Inflammatory macrophage treated with lipopolysaccharide for 4 hours (primary cell): ENCODE measurements at places on chromosomes 2 and 18.
A peak's percentile ranks its signal among the peaks of the same experiment; 100 is the strongest.

DNA sequence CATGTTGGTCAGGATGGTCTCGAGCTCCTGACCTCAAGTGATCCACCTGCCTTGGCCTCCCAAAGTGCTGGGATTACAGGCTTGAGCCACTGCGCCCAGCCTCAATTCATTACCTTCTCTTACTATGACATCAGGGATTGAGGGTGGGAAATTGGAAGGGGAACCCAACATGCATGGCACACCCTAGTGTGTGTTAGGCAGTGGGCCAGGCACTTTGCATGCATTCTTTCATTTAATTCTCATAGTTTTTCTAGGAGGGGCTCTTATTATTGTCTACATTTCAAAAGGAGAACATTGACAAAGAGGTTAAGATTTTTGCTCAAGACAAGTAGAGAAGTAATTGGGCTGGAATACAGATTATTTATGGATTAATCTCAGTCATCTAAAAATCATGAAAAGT lies 10.9 kb upstream of the DNAJB2 start:
- no peak for DNase-seq

GRCh38 chr2:166239548-166239947 lies 111.7 kb upstream of the SCN1A start:
- DNase-seq, result no peak

- DNase-seq, result peak; percentile 63
Measured at GRCh38 chr2:233867993-233868532, at the start of gene MSL3B. Gene MSL3B (minus strand): TSS chr2:233868386.

GRCh38 chr18:3910512-3910911 lies 460.5 kb downstream of the TGIF1 start:
- DNase-seq, result no peak

DNA sequence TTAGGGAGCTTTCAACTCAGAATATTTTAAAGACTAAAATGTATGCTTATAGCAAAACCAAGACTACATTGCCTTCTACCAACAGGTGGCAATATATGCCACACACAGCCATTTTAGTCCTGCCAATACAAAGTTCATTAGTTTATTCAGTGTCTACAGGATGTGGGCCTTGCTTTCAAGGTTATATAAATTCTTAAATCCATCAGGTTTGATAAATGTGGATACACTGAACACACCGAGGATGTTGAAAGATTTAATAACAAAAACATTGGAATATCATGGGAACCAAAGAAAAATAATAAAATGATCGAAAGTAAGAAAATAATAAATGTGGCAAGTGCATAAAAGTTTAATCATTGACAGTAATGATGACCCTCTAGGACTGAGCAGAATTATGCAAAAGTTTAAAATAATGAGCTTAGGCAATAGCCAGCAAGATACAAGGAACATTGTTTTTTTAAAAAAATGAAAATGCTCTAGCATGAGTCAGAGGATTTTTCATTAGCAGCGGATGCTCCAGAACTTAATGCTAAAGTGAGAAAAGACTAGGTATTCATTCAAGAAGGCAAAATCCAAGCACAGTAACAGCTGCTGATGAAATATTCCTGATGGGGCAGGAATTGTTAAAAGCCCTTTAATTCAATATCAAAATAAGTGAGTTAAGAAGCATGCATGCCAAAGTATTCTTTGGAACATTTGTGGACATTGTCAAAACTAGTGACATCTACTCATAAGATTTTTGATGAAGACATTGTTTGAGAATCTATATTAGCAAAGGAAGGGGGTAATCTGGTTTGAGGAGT lies 14.2 kb downstream of the SCN9A start:
- DNase-seq, result peak; percentile 43

DNA sequence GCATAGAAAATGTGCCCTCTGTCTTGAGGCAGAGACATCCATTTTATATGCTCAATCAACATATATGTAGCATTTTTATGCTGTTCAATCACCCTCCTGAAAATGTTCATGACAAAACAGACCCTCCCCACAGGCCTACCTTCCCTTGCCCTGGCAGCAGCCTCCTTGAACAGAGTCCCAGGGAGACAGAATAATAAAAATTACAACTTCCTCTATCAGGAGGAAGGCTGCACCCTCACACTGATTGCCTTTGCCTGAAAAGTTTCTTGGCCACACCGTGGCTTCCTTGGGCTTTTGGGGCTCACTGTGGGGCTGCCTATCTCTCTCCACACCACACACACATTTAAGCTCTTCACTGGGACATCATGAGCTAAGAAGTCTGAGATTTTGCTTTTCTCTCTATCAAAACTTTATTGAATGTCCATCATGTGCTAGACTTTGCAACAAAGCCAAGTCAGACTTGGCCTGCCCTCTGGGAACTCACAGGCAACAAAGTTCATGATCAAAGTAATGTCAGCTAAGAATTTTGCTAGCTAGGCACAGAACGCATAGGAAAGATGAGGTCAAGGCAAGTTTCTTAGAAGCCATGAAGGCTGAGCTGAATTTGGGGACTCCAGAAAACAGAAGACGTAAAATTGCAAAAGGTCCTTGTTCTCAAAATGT lies 101.6 kb downstream of the BCL2L11 start:
- DNase-seq, result no peak

DNA sequence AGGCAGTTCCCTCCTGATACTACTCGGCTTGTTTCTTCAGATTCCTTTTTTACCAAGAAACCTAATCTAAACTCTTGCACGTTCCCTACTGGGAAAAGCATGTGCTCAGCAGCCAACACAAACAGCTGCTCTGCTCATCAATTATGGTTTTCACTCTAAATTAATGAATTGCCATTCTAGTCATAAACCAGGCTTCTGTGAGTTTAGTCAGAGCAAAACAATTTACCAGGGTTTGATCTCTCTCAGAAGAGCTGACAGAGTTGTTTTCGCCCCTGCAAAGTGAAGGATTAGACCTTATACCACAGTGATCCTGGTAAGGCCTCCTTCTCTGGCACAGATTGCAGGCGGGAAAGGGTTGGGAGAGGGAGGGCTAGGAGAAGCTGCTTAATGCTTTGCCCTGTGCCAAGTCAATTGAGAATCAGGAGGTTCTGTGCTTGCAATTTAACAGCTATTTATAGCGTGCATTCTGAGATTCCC lies 57.2 kb downstream of the REEP1 start:
- DNase-seq, result no peak

DNA sequence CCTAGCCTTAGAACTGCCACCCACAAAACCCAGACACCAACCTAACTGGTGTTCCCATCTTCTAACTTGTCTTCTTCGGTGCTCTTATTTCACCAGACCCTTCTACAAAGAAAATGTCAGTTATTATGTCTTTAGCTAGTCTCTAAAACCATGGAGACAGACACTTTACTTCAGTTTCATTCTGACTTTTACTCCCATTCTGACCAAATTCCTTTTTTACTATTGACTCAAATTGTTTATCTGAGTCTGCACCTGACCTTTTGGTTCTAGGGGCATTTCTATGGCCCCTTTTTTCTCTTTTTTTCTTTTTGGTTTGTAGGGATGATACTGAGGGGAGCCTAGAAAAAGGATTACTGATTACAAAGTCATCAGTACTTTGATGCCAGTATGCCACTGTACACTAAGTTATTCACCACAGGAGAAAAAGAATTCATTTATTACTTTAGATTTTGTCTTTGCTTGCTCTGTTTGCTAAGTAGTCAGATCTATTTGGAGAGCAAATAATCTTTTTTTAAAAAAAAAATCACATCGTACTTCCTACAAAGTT lies 6.8 kb upstream of the SLC1A4 start:
- peak; percentile 40 for DNase-seq

GRCh38 chr2:1993711-1994682 lies 249.7 kb upstream of the PXDN start:
- DNase-seq, result no peak

DNA sequence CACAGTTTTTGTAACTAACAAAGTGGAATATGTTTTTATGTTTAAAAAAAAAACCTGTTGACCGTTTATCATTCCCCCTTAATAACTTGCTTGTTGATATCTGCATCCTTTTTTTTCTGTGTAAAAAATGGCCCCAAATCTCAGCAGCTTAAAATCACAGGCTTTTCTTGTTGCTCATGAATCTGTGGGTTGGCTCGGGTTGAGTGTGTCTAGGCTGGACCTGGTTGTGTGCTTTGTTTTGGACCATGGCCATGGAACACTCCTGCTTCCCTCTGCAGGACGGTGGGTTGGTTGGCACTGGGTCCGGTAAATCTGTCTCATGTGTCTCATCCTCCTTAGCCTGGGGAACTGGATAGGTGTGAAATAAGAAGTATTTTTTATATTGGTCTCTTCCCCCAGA lies 139.0 kb upstream of the LINC00305 start:
- DNase-seq, result no peak

DNA sequence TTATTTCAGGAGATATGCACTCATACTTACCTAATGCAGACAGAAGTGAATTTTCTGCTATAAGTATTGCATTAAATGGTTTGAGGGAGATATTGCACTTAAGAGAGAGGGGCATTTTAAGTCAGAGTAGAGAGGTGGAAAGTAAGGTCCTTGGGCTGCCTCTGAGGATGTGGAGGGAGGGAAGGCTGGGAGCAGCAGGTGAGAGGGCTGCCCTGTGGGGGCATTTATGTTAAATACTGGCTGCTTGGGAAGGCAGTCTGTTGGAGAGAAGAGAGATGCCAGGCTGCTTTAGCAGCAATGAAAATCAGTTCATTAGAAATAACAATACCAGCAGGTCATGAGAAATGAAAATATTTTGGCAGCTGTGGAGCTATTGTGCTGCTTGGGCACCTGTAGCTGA lies 576.2 kb upstream of the HS6ST1 start:
- DNase-seq, result no peak

- no peak for DNase-seq
Measured at GRCh38 chr2:101775092-101775491, 77.6 kb downstream of the MAP4K4 start.
